ENCODE measurements at places on chromosomes 1 and 21.

- no peak for DNase-seq
Observed at GRCh38 chr1:230084408-230085177, 17.6 kb downstream of the GALNT2 start.

DNA sequence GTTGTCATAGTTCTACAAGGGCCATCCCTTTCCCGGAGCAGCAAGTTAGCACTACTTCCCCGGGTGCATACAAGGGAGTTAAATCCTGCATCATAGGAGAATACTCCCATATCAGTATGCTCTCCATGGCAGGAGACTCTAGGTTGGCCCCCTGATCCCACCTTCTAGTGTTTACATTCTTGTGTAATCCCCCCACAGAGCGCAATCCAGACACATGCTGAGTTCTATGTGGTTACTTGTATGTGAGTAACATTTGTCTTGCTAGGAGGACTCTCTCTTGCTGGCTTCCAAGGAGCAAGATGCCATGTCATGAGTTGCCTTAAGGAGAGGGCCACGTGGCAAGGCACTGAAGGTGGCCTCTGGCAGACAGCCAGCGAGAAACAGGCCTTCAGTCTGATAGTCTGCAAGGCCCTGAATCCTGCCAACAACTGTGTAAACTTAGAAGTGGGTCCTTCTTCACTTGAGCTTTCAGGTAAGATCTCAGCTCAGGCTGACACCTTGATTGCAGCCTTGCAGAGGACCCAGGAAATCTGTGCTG lies 155.3 kb downstream of the CDC7 start:
- DNase-seq: no peak

DNA sequence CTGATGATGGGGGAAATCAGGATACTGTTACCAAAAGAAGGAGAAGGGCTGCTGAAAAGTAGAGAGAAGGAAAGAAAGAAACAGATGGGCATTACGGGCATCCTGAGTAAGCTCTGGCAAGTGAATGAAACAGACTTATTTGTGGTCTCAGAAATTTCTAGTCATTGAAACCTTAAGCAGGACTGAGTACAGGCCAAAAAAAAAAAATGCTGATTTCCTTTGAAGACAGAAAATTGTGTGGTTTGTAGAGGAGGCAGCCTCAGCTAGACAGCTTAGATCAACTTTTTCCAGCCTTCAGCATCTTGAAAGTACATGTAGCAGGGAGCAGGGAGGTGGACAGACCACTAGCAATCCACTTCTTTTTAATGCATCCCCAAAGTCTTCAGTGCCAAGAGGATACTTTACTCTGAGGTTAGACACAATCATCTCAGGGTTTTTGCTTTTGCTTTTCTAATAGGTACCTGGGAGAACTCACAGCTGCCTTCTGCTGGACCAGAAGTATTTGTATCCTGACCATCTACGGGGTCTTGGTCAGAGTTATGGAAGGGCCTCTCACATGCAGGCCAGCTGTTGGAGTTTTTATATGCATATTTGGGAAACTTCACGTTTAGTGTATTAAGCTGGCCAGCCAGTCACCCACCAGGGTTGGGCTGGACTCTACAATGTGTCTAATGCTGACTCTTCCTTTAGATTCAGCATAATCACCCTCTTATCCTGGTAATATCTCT lies 10.6 kb upstream of the CAPZB start:
- DNase-seq: no peak

DNA sequence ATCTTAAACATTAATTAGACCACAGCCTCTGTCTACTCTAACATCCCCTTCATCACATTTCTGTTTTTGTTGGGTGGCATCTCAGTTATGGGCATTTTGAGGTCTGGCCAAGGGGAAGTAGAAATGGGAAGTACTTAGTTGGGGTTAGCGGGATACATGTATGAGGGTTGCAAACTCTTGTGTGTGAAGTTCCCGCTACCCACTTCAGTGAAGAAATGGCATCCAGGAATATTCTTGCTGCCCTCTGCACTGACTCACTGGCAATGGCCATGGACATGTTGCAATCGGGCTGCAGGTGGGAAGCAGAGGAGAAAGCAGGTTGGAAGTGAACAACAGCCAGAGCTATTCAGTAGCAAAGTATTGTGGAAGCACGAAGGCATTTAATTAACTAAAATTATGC lies 7.4 kb downstream of the CD48 start:
- no peak for DNase-seq

DNA sequence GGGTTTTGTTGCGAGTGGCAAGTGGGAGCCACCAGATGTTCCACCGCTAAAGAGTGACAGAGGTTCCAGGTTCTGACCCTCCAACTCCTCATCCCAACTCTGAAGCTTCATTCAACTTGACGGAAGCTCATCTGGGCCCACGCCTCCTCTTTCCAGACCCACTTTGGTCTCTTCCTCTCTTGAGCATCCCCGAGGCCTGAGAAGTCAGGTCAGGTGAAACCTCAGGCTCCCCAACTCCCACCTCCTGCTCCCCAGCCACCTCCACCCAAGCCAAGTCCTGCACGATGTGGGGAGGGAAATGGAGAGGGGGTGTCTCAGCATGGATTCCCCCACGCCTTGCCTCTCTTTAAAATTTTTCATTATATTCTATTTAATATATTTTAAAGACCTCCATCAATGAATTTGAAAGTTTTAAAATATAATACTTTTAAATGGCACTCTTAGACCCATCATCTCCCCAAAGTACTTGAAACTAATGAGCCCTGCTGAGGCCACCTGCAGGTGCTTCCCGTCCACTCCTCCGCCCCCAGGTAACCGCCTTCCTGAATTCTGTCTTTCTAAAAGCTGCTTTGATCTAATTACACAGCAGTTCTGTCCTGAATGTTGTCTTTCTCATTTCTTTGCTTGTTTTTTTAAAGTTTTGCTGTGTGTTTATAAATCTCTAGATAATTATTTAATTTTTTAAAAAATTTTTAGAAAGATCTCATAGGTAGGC lies 238.1 kb downstream of the KAZN start:
- no peak for DNase-seq

DNA sequence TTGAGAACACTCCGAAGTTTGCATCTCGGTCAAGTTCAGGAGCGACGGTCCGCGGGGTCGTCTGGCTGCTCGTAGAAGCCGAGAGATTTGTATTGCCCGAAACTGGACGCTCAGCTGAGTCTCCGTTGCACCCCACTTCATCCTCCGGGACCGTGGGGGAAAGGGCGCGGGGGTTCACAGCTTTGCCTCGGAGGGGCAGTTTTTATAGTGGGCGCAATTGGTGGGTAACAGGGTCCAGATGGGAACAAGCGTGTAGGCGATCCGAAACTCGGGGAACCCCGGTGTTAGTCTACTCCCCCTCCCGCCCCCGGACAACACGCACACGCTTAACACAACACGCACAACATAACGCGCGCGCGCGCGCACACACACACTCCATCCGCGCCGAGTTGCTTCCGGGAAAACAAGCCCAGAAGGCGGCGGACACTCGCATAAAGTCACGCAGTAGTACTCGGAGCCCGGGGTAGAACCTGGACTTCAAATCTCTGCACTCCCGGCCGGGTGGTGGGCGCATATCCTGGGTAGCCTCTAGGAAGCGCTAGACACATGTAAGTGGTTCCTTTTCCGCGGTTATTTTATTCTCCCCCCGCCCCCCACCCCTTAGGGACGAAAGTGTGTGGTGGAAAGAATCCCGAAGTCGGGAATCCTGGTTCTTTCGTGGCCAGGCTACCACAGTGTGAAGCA lies 1.1 kb upstream of the JUN start:
- DNase-seq: peak; percentile 82

DNA sequence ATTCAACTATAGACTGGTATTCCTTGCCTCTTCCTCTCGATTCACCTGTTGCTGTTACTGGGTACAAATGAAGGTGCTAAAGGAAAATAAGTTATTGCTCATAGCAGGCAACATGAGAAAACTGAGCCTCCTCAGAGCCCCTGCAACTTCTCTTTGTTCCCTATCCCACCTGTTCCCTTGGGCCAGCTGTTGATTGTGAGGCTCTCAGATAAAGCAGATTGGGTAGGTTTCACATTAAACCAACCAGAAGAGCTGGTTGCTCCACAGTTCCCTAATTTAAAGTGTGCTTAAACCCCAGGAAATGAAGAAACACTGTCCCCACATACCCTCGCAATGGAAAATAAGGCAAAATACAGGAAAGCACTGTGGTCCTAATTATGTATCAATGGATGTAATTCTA lies 4.8 kb downstream of the DEDD start:
- DNase-seq: no peak

DNA sequence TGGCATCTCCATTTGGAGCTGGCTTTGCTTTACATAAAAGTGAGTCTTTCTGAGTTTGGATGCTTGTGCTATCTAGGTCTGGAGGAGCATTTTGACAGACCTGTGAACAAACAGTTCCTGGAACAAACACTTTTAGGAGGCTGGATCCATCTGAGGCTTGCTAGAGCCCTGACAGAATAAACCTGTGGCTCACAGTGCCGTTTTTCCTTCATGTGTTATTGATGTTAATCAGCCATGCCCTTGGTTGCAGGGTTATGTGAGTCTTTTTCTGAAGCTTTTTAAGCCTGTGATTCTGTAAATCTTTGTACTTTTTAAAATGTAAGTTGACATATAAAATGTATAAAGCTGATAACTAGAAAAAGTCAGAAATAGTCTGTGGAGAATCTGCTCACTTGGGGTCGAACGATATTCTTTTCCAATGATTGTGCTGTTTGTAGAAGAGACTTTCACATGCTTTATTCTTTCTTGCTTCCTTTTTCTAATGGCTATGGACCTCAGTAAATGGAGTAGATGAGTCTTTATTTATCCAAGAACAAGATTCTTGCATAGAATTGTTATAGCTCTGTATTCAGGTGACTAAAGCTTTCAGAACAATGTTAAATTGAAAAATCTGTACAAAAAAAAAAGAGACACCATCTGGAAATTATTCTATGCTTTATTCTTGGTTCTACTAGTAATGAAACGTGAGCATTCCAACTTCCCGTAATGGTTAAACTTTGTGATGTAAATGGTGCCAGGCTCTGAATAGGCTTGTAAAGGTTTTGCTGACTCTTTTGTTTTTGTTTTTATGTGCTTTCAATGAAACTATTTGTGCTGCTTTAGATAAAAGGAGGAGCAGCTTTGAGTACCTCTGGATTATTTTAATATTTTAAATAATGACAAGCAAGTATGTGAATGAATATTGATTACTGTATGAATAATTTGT lies 53.7 kb downstream of the CACHD1 start:
- no peak for DNase-seq

DNA sequence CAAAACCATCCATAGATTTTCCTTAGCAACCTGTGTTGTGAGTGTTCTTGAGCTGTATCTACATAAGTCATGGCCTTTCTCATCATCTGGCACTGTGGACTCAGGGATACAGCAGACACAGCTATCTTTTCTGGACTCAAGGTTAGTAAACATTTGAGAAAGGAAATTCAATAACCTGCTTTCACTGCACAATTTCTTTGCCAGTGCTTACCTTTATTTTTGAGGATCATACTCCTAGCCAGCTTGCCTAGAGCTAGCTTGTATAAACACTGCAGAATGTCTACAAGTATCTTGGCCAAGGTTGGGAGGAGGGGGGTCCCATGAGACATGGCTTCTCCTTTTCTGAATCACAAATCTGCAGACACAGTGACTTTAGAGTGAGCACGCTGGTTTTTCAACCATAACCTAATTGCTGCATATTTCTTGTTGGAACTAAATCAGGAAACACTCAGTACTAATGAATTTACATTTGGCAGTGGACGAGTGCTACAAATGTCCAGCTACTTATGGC lies 27.2 kb downstream of the ADAMTS5 start:
- no peak for DNase-seq

- no peak for DNase-seq
Observed at GRCh38 chr1:115791816-115792215, 23.3 kb upstream of the CASQ2 start.

DNA sequence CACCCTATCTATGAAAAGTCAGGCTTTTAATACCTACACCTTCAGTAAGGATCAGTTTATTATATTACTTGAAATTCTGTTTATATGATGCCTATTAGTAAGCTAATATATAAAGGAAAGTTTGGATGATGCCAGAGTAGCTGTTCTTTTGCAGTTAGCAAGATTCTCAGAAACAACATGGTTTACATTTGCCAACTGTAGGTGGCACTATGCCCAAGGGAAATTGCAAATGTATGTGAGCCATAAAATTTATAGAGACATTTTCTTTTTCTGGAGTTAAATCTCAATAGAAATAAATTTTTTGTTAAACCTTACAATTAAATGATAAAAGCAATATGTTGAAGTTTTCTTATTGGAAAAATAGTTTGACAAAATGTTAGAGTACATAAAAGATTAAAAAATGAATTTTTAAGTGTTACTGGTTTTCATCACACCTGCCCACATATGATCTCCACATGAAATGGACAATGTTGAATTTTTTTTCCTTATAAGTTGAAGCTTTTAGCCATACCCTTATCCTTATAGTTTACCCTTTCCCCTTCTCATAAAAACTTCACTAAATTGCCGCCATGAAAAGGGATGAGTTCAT lies 32.1 kb upstream of the EPHX4 start:
- DNase-seq: peak; percentile 50

DNA sequence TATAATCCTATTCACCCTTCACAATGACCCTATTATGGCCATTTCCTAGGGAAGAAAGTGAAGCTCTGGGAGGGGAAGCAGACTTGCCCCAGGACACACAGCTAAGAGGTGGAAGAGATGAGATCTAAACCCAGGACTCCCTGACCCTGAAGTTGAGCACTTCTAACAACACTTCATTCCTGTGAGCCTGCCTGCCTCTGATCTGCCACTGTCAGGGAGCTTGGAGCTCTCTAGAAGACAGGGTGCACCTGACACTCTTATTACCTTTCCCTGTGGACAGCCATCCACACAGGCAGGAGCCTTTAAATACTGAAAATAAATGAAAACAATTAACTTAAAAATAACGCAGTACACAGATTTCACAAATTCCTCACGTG lies 599 bp downstream of the MKNK1 start:
- peak; percentile 33 for DNase-seq

Measured in NCI-H345 (cell line).